Endothelial cell of umbilical vein (primary cell): ENCODE measurements at places on chromosomes 12 and 14.

- DNase-seq, result peak; percentile 70
Measured at GRCh38 chr12:116067892-116068291, 209.6 kb downstream of the MED13L start.

DNA sequence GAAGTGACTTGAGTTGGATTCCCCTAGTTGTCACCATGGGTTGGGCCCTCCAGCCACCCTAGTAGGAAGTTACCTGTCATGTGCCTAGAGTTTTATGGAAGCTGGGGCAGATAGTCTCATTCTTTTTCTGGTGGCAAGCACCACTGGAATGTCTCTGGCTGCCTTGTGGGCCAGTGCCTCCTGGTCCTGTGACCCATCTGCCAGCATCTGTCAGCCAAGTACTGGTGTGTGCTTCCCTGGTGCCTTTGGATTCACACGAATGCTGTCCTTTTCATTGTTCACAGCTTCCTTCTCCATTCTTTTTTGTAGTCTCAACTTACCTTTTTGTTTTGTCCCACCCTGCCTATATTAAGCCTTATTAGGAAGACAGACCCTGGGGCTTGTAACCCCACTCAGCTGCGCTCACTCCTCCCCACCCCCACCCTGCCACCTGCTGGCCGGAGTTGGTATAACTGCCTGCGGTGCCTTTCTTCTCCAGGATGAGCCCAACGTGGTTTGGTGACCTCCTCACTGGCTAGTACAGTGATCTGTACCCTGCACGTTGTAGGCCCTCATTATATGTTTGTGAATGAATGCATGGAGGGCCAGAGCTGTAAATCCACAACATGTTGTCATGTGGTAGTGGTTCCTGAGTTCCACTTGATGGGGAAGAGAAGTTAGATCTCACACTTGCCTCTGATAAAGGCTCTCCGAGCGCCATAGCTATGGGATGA lies 125.7 kb downstream of the TSPAN9 start:
- DNase-seq, result peak; percentile 58

- no peak for DNase-seq
Measured at GRCh38 chr12:66195242-66195641, 6.2 kb downstream of the IRAK3 start.

DNA sequence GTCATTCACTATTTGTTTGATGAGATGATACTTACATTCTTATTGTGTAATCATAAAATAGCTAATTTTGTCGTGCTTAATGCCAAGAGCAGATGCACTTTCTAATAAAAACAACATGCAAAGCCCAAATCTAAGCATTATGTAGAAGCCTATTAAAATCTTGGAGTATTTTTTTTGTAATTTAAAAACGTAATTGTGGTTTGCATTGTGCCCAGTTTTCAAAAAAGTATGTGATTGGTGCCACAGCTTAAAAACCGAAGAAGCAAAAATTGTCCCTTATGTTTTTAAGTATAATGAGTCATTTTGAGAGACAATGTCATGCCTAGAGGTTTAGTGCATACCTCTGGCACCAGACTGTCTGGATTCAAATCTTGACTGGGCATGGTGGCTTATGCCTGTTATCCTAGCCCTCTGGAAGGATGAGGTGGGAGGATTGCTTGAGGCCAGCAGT lies 464.8 kb upstream of the RGS6 start:
- no peak for DNase-seq

GRCh38 chr14:100391724-100392123 lies 68.6 kb downstream of the SLC25A47 start:
- DNase-seq, result no peak

DNA sequence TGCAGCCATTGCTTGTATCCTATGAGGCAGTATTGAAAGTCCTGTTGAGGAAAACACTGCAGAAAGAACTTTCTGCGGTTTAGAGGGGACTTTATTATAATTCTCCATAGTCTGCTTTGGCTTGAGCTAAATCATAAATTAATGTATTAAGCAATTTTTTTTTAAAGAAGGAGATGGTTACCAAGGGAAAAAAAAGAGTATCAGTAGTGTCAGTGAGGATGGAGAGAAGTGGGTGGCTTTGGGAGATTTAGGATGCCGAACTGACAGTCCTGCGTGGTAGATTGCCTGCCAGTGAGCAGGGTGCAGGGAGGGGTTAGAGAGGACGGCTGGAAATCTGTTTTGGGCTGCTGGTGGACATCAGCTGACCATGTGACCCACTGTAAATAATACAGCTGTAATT lies 96.8 kb downstream of the MYRFL start:
- DNase-seq, result no peak

DNA sequence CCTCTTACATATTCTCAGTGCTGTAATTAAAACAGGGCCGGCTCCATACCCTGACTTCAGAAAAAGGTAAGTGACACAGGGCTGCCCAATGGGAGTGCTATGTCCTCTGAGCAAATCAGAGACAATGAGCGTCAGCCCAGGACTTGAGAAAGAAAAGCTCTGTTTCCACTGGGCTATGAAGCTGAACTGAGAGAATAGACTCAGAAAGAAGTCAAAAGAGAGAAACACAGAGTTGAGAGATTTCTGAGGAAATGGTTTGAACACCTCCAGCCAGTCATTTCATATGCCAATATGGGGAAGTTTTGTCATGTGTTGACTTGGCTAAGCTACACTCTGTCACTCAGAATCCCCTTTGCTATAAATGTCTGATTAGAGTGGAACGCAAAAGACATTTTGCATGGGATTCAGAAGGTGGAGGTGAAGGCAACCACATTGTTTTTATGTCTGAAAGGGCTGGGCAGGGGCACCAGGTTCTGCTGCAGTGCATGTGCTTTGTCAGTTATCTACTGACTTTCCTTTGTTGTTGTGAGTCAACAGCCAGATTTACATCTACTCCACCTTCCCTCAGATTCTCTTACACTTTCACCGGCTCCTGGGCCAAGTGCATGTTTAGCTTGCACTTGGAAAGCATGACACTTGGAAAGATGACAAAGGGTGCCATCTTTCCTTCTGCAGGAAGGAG lies 313.3 kb downstream of the DUSP6 start:
- no peak for DNase-seq

- DNase-seq, result no peak
Measured at GRCh38 chr12:22545255-22545654, 913 bp upstream of the C2CD5 start.

- no peak for DNase-seq
Measured at GRCh38 chr12:105401198-105401597, 70.7 kb downstream of the C12orf75 start.

- no peak for DNase-seq
Measured at GRCh38 chr14:61453103-61453767, 131.9 kb downstream of the PRKCH start.

GRCh38 chr12:273382-273781 lies 10.7 kb upstream of the SLC6A13 start:
- no peak for DNase-seq

DNA sequence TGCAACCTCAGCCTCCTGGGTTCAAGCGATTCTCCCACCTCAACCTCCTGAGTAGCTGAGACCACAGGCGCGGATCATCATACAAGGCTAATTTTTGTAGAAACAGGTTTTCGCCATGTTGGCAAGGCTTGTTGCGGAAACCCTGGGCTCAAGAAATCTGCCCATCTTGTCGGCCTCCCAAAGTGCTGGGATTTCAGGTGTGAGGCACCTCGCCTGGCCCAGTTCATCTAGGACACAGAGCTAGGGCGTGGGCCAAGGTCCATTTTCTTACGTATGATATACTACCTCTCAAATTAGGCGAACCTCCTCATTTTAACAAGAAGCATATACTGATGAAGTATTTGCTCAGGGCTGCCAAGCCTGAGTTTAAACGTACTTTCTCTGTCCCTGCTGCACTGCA lies 2.1 kb downstream of the RPS29 start:
- DNase-seq, result no peak

DNA sequence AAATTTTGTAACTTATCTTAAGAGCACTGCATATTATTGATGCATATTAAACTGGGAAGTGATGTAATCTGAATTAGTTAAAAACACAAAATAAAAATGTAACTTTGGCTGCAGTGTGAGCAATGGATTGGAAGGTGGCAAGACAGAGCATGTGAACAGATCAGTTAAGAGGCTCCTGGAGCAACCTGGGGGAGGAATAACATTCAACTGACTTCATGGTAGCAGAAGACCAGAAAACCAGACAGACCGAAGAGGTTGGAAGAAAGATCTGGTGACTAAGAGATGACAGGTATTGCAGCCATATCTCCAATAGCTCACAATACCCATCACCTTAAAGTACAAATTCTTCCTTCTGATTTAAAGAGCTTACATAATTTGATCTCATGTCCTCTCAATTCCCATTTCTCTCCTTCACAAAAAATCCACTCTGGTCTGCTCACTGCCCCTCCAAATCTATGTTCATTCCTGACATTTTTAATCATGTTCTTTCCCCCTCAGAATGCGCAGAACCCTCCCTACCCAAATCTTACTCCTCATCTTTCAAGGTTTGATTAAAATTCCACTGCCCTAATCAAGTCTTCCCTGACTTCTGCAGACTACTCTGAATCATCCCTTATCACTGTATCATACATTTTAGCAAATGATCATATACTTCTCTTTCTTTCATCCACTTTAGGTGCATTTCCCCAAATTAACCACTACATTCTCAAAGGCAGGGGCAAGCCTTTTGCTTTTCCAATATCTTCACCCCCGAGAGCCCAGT lies 51.5 kb downstream of the DUSP16 start:
- no peak for DNase-seq

GRCh38 chr14:65357113-65357512 lies 55.4 kb upstream of the FUT8 start:
- DNase-seq, result no peak

- no peak for DNase-seq
Measured at GRCh38 chr14:93862265-93862664, 64.9 kb upstream of the FAM181A start.

DNA sequence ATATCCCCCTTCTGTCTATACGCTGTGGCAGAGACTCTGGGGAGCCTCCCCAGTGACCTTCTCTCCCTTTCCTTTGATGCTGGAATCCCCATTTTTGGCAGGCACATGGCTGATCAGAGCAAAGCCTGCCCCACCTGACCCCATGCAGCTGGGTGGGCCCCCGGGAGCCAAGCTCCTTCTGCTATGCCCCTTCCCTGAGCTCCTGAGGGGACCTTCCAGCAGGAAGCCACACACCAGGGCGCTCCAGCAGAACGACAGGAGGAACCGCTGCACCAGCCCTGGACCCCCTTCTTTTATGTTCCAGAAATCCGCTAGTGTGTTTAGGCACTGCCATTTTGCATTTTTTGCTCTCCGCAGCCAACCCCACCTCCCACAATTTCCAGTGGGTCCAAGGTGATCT lies 44.6 kb downstream of the TRAFD1 start:
- DNase-seq, result no peak

DNA sequence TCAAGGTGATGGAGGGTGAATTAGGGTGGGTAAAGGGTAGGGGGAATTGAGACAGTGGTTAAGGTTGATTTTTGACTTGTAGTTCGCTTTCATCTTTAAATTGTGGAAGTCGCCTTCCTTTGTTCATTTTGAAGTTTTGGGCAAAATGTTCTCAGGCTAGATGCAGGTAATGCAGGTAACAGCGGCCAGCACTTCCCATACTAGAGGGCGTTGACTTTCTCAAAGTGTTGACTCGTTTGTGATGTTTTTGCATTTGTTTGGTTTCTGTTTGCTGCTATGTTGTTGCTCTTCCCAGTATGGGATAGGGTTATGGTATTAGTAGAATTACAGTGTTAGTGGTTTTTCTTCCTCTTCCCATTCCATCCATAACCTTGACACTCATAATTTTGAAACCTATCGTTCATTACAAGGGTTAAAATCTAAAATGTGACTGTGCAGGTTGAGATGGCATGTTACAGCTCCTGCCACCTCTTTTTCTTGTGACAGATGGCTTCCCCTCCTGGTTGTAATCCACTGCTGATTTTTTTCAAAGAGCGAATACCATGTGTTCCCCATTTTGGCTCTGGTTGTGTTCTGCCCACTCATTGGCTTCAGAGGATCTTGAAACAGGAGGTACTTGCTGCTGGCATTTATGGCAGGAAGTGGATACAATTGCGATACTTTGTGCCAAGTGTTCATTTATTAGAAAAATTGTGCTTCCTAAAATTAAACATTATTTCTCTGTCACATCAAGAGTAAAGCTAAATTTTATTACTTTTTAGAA lies 57.1 kb downstream of the ERC1 start:
- peak; percentile 47 for DNase-seq

- DNase-seq, result no peak
Measured at GRCh38 chr14:104792945-104793702, 2.4 kb downstream of the AKT1 start.

GRCh38 chr12:19003141-19003540 lies 126.4 kb upstream of the PLEKHA5 start:
- DNase-seq, result no peak

DNA sequence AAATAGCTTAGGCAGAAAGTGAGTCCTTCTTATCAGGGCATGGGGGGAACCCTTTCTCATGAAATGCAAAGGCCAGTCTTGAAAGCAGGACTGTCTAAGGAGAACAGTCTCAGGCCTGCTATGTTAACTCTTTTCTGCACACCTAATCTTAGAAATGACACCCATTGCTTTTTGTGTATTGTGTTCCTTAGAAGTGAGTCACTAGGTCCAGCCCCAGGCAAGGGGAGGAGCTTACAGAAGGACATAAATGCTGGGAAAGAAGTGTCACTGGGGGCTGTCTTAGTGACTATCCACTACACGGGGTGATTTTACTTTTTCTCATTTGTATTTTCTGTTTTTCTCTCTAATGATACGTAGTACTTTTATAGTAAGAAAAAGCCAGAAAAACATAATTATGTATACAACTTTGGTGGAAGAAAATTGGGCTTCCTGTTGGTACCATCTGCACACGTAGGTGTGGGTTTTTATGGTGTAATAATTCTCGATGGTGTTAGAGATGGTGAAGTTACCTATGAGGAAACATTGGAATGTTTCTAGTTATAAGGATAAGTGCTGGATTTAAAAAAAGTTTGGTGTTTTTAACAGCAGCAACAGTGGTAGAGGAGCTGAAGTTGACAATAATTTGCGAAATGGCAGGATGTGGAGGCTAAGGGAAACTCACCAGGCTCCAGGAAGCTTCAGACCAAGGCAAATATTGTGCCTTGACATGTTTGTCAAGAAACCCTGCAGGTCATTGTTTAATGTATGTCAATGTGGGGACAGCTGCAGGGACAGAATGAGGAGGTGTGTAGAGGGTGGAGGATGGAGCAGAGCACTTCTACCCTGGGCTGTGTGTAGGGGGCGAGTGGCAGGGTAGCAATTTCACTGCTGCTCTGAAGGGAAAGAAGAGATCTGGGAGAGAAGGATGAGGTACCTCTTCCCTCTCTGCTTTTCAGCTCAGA lies 214.9 kb downstream of the KTN1 start:
- peak; percentile 33 for DNase-seq

DNA sequence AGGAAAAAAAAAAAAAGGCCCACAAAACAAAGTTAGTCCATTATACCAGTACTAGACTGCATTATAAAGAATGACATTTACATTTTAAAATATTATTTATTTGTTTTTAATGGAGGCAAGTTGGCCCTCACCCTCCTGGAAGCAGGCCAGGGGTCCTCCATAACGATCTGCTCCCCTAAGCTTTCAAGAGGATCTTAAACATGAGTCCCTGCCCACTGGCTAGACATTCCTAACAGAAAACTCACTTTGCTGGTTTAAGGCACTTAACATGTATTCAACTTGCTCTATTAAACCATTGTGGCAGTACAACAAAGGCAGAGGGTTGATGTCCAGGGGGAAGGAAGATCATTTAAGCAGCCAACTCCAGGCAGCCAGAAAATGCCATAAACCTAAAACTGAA lies 111.4 kb downstream of the STXBP6 start:
- no peak for DNase-seq
